ENCODE measurements at places on chromosomes 6 and 20. TPM values are rescaled to one million over a fixed set of nuclear protein-coding genes. Genes with fewer than 3 reads are reported as not detected.

Gene FAM83C
- total RNA-seq = not detected

Gene MUC21
- not detected for total RNA-seq

Gene DPPA5
- not detected for total RNA-seq

Gene CST4
- total RNA-seq = not detected

Gene PI3
- total RNA-seq = not detected

Gene PPT2
- 3.6 TPM for total RNA-seq

DNA sequence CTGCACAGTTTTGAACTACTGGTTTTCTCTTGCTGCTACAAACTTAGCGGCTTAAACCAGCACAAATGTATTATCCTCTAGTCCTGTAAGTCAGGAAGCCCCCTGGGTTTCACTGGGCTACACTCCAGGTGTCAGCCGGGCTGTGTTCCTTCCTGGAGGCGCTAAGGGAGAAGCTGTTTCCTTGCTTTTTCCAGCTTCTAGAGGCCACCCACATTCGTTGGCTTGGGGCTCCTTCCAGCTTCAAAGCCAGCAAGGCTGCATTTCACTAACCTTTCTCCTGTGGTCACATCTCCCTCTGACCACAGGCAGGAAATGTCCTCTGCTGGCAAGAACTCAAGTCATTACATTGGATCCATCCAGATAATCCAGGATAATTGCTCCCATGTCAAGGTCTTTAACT lies 350.6 kb upstream of the PLCB4 start:
- DNase-seq = no peak

DNA sequence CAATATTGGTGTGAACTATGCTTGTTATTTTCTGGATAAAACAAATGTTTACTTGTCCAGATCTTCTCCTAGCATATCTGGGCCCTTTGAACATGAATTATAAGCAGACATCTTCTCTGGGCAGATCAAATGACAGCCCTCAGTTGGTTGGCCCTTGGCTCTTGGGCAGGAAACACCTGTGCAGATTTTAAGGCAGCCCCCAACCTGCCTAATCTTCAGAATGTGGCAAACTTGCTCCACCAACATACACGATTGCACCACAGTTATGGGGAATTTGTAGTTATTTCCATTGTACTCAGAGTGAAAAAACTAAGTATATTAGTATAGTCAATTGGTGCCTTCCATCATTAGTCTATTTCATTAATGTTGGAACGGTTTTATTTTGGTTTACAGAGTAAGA lies 94.9 kb upstream of the KCNK16 start:
- DNase-seq = no peak

DNA sequence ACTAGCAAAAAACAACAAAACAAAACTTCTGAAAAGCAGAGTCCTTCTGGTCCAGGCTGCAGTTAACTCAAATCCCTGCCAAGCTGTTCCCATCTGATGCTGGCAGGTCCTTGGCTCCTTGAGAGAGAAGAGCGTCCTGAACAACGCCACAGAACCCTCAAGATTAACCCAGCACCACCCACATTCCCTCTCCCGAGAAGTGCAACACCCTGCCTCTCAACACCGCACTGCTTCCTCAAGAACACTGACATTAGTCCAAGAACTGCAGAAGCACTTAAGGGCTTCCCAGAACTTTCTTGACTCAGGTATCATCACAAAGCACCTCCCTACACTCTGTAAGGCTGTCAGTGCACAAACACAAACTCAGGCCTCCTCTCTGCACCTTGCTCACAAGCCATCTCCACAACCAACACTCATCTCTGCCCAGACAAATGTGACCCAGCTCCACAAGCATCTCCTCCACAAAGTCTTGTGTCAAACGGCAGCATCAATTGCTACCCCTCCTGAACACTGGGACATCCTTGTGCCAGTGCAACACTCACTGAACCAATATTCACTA lies 7.5 kb downstream of the MRPL14 start:
- DNase-seq = no peak

GRCh38 chr20:44959638-44960102 lies 527 bp downstream of the TOMM34 start:
- DNase-seq = no peak

- DNase-seq = no peak
Observed at GRCh38 chr20:14865169-14865568, 527.8 kb upstream of the FLRT3 start.

DNA sequence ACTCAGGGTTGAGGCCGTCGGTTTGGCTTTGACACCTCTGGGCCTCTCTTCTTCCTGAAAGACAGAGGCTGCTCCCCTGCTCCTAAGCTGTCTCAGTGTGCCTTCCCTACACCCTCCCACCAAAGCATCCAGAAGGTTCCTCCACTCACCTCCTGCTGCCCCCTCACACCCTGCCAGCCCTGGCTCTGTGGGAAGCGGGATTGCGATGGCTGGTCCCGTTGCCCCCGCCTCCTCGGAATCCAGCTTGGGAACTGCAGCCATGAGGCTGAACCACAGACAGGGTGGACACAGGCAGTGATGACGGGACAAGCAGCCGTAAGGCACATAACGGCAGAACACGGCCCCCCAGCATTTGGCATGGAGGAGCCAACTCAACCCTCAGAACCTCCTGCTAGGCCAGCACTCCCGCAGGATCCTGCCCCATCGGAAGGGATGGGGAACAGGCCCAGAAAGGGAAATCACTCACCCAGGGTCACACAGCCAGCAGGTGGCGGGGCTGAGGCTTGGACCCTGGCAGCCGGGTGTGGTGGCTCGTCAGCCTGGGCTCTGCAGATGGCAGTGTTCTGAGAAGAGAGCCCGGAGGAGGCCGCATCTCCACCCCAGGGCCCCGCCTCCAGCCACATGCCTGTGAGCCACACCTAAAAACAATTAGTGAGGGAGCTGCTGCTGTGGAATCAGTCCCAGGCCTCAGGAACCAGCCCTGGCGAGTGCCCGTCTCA lies 139.6 kb downstream of the PHACTR3 start:
- no peak for DNase-seq

- DNase-seq = peak; percentile 74
Observed at GRCh38 chr6:31180500-31180899, 10.0 kb upstream of the POU5F1 start.

GRCh38 chr20:43590036-43590391 lies 723 bp upstream of the IFT52 start:
- no peak for DNase-seq
